ENCODE measurements at places on chromosomes 5 and 9. TPM values are rescaled to one million over a fixed set of nuclear protein-coding genes. Genes with fewer than 3 reads are reported as not detected.

The DNAJC21 gene
- 29.7 TPM for polyA plus RNA-seq

The MCCC2 gene
- polyA plus RNA-seq: 35.8 TPM

The SPATA31C1 gene
- not detected for polyA plus RNA-seq

The LCN9 gene
- not detected for polyA plus RNA-seq

The NEURL1B gene
- 4.1 TPM for polyA plus RNA-seq

The DMRT2 gene
- not detected for polyA plus RNA-seq

The MSX2 gene
- 4.7 TPM for polyA plus RNA-seq

The HMCN2 gene
- 19.4 TPM for polyA plus RNA-seq

The SMC2 gene
- polyA plus RNA-seq: 9.8 TPM

The TLX3 gene
- polyA plus RNA-seq: not detected

The RNF183 gene
- polyA plus RNA-seq: not detected

The FAM151B gene
- polyA plus RNA-seq: 1.4 TPM

The STPG3 gene
- not detected for polyA plus RNA-seq

The CYSRT1 gene
- 0.89 TPM for polyA plus RNA-seq

The PHF2 gene
- 10.7 TPM for polyA plus RNA-seq

The FBXW2 gene
- polyA plus RNA-seq: 6.2 TPM

The SPATA31D4 gene
- polyA plus RNA-seq: not detected

The LCN15 gene
- 38.5 TPM for polyA plus RNA-seq

The CSF2 gene
- not detected for polyA plus RNA-seq

The LTC4S gene
- 2.0 TPM for polyA plus RNA-seq

The PRLR gene
- 1.4 TPM for polyA plus RNA-seq

The FAT2 gene
- polyA plus RNA-seq: not detected

The PCDHGA1 gene
- not detected for polyA plus RNA-seq

The ADRB2 gene
- polyA plus RNA-seq: 0.54 TPM

The PRKACG gene
- not detected for polyA plus RNA-seq

The ARID3C gene
- polyA plus RNA-seq: 0.04 TPM

The PCAT7 gene
- 0.42 TPM for polyA plus RNA-seq

The EPB41L4A gene
- polyA plus RNA-seq: 3.9 TPM

The HNRNPA0 gene
- 17.7 TPM for polyA plus RNA-seq

The WNT8A gene
- polyA plus RNA-seq: not detected

The IER5L gene
- polyA plus RNA-seq: 7.0 TPM

The SMU1 gene
- 7.6 TPM for polyA plus RNA-seq

The PCDHGA4 gene
- 0.43 TPM for polyA plus RNA-seq

The KIF4B gene
- not detected for polyA plus RNA-seq

The PCDHB6 gene
- not detected for polyA plus RNA-seq

The F2RL2 gene
- polyA plus RNA-seq: not detected

The SLC25A2 gene
- polyA plus RNA-seq: 0.12 TPM

The CA9 gene
- 0.09 TPM for polyA plus RNA-seq

The CDK9 gene
- 34.2 TPM for polyA plus RNA-seq

The SLC9A3 gene
- 48.9 TPM for polyA plus RNA-seq

The ADAMTS12 gene
- not detected for polyA plus RNA-seq

The C5orf58 gene
- polyA plus RNA-seq: not detected

The ADAMTSL1 gene
- 1.6 TPM for polyA plus RNA-seq

The IL4 gene
- not detected for polyA plus RNA-seq

The SETD9 gene
- polyA plus RNA-seq: 18.6 TPM

The IARS1 gene
- polyA plus RNA-seq: 47.3 TPM

The SERINC5 gene
- 2.0 TPM for polyA plus RNA-seq
